ENCODE measurements at places on chromosomes 1 and 21. TPM values are rescaled to one million over a fixed set of nuclear protein-coding genes. Genes with fewer than 3 reads are reported as not detected.
A peak's percentile ranks its signal among the peaks of the same experiment; 100 is the strongest.

- no peak for DNase-seq
These were observed 37.9 kb downstream of the TGFB2 start for GRCh38 chr1:218383051-218383450.

DNA sequence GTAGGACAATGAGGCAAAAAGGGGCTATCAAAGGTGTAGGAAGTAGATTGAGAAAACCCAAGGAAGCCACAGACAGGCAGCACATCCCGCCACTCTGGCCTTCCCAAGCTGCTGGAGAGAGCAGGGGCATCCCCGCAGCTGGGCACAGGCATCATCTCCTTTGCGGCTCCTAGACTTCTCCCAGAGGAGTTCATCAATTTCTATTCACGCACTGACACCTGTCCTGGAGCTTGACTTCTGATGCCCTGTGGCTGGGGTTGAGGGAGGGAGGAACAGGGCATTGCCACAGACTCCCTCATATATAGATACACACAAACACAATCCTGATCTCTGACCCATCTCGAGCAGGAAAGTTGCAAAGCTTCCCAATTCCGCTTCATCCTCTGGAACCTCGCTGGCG is 1.9 kb upstream of the TFAP2E start:
- no peak for DNase-seq

The RIMS3 gene
- 0.74 TPM for total RNA-seq

DNA sequence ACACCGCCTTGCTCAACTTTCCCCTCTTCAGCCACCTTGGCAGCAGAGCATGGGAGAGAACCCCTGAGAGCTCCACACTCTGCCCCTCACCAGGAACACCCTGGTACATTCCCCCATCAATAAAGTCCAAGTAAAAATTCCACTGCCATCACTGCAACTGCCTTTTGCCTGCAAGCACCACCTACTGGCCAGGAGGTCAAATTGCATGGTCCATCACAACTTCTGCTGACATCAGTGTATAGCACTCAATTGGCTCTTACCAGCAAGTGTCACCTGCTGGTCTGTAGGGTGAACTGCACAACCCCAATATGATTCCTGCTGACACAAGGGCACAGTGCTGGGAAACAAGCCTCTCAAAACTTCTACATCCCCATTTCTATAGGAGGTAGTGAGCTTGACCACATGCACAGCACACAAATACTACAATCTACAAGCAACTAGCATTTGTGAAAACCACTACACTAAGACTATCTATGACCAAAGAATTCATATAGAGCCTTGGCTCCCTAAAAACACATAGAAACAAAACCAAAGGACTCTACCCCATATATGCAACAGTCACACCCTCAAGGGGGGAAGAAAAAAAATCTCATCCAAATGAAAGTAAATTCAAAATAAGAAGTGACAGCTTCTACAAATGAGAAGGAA is 69.2 kb downstream of the FASLG start:
- peak; percentile 44 for DNase-seq

The NGF gene
- 0.51 TPM for total RNA-seq

The PRKAB2 gene
- 15.9 TPM for total RNA-seq

DNA sequence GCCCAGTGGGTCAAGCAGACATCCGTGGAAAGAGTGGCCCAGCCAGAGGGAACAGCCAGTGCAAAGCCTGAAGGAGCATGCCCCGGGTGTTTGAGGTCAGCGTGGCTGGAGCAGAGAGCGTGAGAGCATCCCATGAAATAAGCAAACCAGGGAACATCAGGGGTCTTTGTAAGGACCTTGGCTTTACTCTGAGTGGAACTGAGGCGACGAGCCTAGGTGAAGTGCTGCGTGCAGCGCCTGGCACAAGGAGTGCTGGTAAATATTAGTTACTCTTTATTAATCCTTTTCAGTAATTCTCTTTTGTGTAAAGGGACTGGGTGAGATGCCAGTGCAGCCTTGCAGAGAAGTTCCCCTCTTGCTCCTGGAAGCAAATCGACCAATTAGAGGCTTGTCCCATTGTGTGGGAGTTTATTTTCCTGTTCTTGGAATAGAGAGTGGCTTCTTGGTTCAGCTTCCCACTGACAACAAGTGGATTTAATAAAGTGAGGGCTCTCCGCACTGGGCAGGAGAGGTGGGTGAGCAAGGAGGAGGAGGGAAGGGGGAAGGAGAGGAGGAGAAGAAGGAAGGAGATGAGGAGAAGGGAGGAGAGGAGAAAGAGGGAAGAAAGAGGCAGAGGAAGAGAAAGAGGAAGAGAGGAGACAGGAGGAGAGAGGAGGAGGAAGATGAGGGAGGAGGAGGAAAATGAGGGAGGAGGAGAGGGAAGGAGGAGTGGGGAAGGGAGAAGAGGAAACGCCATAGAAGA is 37.6 kb upstream of the DISP3 start:
- no peak for DNase-seq

DNA sequence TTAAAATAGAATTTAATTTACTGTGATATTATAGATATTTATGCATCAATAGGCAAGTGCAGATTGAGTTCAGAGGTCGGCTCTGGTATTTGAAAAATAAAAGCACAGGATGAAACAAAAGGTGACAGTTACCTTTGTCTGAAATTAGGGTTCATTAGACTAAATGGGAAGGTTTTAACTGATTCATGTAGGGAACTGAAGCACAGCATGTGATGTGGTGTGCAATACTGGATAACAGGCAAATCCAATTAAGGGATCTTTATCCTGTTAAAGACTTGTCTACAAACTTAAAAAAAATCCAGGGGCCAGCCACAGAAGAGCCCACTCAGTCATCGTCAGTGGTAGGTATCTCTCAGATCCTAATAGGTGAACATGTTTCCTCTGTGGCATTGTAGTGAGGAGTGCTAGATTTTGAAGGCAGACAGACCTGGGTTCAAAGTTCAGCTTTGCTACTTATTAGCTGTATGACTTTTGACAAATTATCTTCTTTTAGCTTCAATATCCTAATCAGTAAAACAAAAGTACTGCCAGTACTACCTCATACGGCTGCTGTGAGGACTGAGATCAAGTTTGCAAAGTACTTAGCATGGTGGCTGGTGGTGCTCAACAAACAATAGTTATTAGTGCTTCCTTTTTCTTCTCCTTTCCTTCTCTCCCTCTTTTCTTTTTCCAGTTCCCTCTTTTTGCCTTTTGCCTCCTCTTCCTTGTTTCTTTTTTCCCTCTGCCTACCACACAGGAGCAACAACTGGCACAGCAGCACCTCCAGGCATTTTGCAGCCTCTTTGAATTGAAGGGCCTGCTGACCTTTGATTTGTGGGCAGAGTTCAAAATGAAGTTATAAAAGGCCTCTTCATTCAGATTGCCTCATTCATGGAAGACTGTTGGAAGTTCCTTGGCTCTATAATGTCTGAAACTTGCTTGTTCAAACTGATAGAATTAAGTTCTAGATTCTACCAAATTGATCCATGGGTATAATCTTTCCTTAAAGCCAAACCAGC is 44.9 kb upstream of the FOXD3 start:
- DNase-seq = no peak

The WNT4 gene
- 0.29 TPM for total RNA-seq

All from Daoy (cell line).